ENCODE measurements at places on chromosomes 4 and X.
A peak's percentile ranks its signal among the peaks of the same experiment; 100 is the strongest.

DNA sequence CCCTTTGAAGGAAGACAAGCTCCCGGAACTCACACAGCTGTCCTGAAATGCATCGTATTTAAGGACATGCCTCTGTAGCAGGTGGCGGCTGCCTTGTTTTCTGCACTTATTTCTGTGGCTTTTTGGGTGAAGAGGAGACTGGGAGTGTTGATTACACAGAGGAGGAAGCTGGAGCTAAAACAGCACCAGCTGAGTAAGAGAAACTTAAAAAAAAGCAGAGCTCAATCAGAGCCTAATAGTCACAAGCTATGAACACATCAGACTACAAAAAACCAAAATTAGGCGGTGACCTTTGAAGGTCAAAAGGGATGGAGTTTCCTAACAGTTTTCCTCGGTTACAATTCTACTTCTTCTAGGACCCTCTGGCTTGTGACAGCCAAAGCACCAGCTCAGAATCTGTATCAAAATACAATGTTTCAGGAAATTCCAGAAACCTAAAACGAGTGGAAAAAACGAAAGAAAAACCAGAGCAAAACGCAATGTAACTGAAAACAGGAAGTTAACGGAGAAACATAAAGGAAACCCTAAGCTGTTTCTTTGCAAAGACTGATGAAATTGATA lies 13.5 kb downstream of the PRKX start:
- DNase-seq = no peak

- no peak for DNase-seq
These were observed 13.2 kb downstream of the HSD17B11 start for GRCh38 chr4:87377816-87378215.

- DNase-seq = no peak
These were observed 48.4 kb downstream of the CHM start for GRCh38 chrX:85998954-85999353.

GRCh38 chrX:43718081-43718480 lies 62.0 kb downstream of the MAOA start:
- DNase-seq = no peak

GRCh38 chr4:123379392-123379791 lies 17.2 kb upstream of the SPRY1 start:
- no peak for DNase-seq

DNA sequence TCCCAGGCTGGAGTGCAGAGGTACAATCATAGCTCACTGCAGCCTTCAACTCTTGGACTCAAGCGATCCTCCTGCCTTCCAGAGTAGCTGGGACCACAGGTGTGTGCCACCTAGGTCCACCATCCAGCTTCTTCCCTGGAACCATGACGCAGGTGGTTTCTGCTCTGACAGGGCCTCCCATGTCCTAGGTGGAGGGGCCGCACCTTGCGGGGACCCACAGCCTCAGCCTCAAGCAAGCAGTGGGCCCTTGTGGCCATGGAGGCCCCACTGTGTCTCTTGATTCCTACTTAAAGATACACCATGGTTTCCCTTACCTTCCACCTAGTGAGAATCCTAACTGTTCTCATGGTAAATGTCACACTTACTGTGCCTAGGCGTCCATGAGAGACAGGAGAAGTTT lies 6.9 kb upstream of the GPR78 start:
- no peak for DNase-seq

GRCh38 chr4:145935253-145936141 lies 3.1 kb downstream of the ZNF827 start:
- DNase-seq = peak; percentile 41
